Osteoblast (primary cell): ENCODE measurements at places on chromosomes 12 and 14. TPM values are rescaled to one million over a fixed set of nuclear protein-coding genes. Genes with fewer than 3 reads are reported as not detected.

GRCh38 chr12:6631549-6631961, 4.2 kb downstream of the LPAR5 start:
- no peaks in the 10 kb centered on the region for H3K4me1 ChIP-seq

DIO3 gene
- total RNA-seq = not detected in 2 replicates

DNA sequence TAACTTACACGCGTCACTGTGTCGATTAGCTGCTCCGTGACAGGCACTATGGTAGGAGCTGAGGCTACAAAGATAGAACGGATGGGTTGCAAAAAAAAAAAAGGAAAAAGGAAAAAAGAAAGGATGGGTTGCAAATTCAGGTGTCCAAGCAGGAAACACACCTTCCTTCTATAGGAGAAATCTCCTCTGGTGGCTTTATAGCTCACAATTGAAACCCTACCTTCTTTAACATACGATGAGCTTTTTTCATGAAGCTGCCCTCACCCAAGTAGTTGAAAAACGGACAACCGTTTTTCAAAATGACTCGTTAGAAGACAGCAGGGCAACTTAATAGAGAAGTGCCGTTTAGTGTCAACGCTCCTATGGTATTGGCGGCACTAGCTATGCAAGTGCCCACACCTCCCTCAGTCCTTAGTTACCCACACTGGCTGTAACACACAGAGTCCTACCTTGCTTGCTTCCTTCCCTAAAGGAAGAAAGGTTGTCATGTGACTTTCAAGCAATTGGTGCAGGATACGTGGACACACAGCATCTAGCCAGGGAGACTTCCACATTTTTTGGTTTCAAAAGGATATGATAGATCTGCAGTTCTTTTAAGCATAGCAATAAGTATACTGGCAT, 682 bp upstream of the TRIP11 start:
- peak overlapping the region; percentile 73 for H3K4me3 ChIP-seq
- peak overlapping the region; percentile 99 for H3K27ac ChIP-seq
- peak; percentile 79 for DNase-seq
- H3K27me3 ChIP-seq = no peaks in the 10 kb centered on the region
- peaks cover 14% of the 10 kb centered on the region for H3K4me1 ChIP-seq
- no peaks in the 10 kb centered on the region for H3K36me3 ChIP-seq

GRCh38 chr12:68559984-68560850, 50.5 kb upstream of the RAP1B start:
- H3K36me3 ChIP-seq = no peaks in the 10 kb centered on the region
- no peak overlapping the region for H3K27ac ChIP-seq
- DNase-seq = peak; percentile 22
- peaks cover 31% of the 10 kb centered on the region for H3K4me1 ChIP-seq

- H3K36me3 ChIP-seq = no peaks in the 10 kb centered on the region
- no peaks in the 10 kb centered on the region for H3K4me1 ChIP-seq
- no peaks in the 10 kb centered on the region for H3K27me3 ChIP-seq
Observed at GRCh38 chr14:34003082-34003668, 52.3 kb upstream of the EGLN3 start.

RAD9B gene
- 0.36 and 0.59 TPM in 2 replicates for total RNA-seq

IGFBP6 gene
- 431 and 577 TPM in 2 replicates for total RNA-seq

- H3K4me1 ChIP-seq = no peaks in the 10 kb centered on the region
- DNase-seq = peak; percentile 56
- no peak overlapping the region for H3K4me3 ChIP-seq
- H3K36me3 ChIP-seq = peaks cover 76% of the 10 kb centered on the region
- H3K27ac ChIP-seq = no peak overlapping the region
Observed at GRCh38 chr12:49800421-49801140, 27.6 kb downstream of the NCKAP5L start.
